ENCODE measurements at places on chromosomes 4 and X.

- DNase-seq, result no peak
Observed at GRCh38 chrX:23575281-23575680, 92.0 kb upstream of the PRDX4 start.

DNA sequence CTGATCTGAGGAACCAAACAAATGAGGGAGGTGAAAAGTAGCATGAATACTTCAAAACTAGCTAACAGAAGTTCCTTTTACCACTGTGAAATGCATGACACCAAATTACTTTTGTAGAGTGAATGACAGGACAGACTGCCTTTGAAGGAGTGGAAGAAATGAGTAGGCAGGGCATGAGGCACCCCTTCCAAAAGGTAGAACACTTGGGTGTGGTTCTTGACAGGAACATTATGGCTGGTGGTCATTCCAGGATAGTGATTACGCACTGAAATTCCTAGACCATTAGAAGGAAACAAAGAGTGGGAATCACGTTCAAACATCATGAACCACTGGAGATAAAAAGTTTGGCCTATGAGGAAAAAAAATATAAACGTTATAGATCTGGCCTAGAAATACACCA is 4.9 kb downstream of the HUWE1 start:
- DNase-seq, result no peak

- DNase-seq, result no peak
Observed at GRCh38 chr4:1721666-1722550, 587 bp downstream of the TACC3 start.

- DNase-seq, result no peak
Observed at GRCh38 chrX:39308126-39308525, 506.9 kb downstream of the MID1IP1 start.

- no peak for DNase-seq
Observed at GRCh38 chr4:99848591-99849001, 32.0 kb downstream of the DAPP1 start.

- no peak for DNase-seq
Observed at GRCh38 chr4:176780995-176781738, 11.6 kb downstream of the VEGFC start.

DNA sequence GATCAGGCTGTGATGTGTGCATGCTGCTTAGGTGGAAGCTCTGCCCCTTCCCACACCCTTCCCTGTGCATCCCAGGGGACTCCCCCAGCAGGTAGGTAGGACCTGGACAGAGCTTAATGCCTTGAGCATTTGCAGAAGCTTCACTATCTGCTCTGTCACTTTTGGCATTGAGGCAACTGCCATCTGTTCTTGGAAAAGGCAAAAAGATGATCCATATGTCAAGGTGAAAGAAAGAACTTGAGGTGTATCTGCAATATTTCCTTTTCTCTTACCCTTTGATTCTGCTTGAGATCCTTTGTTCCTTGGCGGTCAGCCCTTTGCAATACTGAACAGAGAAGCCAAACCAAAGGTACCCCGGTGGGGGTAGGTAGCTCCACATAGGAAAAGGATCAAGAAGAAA is 37.1 kb upstream of the TBC1D9 start:
- no peak for DNase-seq

DNA sequence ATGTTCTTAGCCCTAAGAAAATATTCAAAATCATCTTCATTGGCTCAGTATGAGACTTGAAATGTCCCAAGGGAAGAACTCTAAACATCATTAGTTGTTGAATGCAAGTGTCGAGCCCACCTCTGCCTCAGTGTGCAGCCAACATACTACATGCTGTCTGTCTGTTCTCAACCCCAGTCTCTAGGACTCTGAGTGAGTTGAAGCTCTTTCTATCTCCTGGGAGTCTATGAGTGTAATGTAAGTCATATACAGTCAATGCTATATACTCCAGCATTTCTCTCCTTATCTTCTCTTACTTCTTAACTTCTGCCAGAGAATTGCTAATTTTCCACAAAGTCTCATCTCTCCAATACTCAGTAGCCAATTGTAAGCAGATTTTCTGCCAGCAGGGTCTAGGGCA is 61.3 kb downstream of the SPATA18 start:
- no peak for DNase-seq

DNA sequence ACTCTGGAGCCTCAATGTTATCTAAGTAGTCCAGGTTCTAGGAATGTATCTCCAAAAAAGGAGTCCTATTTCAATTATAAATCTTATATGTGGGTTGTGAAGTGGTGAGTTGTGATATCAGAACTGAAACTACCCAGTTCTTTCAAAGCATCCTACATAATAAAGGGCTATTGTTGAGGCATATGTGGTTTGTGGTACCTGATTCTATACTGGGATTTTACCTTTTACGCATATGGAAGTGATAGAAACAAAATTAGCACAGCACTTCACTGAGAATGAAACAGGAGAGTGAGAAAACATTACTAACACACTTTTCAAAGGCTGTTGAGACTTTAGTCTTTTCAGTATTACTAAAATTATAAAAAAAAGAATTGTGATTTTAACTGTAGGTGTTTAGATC is 417.7 kb upstream of the GALNT7 start:
- no peak for DNase-seq

DNA sequence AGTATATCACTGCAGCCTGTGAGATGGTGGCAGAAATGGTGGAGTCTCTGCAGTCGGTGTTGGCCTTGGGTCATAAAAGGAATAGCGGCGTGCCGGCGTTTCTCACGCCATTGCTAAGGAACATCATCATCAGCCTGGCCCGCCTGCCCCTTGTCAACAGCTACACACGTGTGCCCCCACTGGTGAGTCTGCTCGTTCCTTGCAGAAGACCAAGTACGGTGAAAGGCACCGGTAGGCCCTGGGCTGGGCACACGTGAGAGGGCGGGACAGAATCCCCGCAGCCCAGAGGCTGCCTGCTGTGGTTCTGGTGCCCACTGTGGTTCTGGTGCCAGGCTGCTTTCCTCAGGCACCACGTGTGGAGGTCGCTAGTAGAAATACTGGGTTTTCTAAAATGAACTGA is 31.2 kb upstream of the MSANTD1 start:
- DNase-seq, result no peak

DNA sequence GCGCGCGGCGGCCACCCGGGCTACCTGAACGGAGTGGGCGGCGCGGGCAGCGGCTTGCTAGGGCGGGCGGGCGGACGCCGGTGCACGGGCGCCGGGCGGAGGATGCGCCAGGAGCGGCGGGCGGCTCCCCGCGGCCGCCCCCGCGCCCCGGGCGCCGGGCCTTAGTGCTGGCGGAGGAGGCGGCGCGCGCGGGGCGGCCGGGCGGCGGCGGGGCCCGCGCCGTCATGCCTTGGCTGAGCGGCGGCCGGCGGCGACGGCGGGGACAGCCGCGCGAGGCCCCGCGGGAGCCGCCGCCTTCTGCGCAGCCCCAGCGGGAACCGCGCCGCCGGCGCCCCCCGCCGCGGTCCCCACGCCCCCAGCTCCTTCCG is 48.2 kb downstream of the CLDN34 start:
- DNase-seq, result no peak

DNA sequence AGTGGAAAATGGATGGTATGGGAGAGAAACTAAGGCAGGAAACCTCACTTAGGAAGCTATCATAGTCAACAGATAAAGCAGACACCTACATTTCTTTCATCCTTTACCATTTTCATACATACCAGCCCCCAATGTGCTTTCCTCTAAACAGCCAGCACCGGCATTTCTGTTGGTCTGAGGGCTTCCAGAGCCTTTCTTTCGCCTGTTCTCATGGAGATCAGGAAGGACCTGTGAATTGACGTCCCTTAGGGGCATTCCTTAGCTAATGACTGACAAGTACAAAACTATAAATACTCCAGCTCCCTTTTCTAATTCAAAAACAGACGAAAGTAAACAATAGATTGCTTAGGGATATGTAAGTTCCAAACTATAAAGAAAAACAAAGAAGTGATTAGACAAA is 215.5 kb upstream of the CNKSR2 start:
- no peak for DNase-seq

- DNase-seq, result no peak
Observed at GRCh38 chr4:75432683-75433082, 81.5 kb downstream of the RCHY1 start.

- DNase-seq, result no peak
Observed at GRCh38 chrX:115174548-115174947, 14.7 kb upstream of the RBMXL3 start.

DNA sequence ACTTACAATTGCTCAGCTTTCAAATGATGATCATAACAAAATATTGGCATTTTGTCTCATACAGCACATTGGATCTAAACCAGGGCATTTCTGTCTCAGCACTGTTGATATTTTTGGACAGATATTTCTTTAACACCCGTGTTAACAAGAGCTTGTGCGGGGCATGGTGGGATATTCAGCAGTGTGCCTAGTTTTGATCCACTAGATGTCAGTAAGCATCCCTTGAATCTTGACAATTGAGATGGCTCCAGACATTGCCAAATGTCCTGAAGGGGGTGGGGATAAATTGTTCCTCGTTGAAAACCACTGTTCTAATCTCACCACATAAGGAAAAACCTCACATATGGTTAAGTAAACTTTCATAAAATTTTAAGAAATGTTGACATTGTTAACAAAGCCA is 806.3 kb downstream of the STIM2 start:
- no peak for DNase-seq

DNA sequence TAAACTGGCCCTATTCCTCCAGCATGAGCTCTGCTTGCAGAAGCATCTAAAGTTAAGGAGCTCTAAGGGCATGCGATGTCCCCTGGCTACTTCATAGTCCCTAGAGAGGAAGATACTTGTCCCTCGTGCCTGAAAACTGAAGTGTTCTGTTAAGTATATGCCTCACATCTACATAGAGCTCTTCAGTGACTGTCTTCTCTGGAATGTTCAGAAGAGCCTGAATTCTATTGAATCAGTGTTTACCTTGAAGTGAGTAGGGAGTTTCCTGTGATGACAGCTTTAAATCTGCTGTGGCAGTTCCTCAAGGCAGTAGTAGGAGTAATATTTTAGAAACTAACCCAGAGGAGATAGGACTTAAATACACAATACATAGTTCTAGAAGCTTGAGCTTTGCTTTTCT is 111.2 kb downstream of the ZNF518B start:
- no peak for DNase-seq

DNA sequence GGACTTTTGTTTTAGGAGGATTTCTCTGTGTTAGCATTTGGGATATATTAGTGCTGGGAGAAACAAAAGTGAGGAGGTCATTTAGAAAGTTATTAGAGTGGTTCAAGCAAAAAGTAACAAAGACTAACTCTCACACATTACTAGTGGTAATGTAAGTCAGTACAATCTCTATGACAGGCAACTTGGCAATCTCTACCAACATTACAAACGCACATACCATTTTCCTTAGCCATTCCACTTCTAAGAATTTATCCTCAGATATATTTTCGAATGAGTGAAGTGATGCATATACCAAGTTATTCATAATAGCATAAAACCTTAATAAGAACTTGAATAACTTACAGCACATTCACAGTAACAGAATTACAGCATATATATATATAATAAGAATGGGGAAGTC is 146.2 kb downstream of the PRSS12 start:
- DNase-seq, result no peak

- DNase-seq, result no peak
Observed at GRCh38 chr4:133910165-133910564, 291.4 kb downstream of the PABPC4L start.

GRCh38 chr4:105755375-105755774 is 46.8 kb downstream of the GSTCD start:
- DNase-seq, result no peak

- DNase-seq, result no peak
Observed at GRCh38 chr4:184851200-184851541, 25.4 kb upstream of the ACSL1 start.

DNA sequence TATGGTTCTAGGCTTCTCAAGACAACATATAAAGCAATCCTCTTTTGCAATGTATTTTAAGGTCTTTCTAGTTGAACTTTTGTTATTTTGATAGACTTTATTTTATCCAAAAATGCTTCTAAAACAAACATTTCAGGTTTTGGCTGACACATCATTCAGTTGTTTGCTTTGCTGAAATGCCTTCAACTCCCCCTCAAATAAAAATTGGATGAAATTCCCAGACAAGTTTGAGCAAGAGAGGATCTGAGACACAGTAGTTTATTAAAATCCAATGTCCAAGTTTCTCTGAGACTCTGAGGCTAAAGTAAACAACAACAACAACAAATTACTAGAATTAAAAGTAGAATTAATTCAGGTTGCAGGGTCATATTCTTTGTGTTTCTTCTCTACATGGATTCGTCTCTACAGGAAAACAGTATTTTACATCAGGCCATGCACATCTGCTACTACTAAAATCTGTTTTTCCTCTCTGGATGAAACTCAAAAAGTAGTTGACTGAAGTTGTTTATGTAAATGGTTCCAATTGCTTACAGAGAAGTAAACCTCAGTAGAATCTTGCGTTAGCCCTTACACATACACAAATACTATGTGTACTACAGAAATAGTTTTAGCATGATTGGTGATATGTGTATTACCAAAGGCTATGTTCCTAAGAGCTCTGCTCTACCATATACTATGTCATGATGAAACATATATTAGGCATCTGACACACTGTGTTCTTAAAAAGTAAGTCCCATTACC is 64.9 kb downstream of the PRSS12 start:
- DNase-seq, result no peak

GRCh38 chr4:4922441-4922840 is 63.0 kb downstream of the MSX1 start:
- no peak for DNase-seq

- no peak for DNase-seq
Observed at GRCh38 chrX:15606136-15606535, 5.4 kb upstream of the ACE2 start.

DNA sequence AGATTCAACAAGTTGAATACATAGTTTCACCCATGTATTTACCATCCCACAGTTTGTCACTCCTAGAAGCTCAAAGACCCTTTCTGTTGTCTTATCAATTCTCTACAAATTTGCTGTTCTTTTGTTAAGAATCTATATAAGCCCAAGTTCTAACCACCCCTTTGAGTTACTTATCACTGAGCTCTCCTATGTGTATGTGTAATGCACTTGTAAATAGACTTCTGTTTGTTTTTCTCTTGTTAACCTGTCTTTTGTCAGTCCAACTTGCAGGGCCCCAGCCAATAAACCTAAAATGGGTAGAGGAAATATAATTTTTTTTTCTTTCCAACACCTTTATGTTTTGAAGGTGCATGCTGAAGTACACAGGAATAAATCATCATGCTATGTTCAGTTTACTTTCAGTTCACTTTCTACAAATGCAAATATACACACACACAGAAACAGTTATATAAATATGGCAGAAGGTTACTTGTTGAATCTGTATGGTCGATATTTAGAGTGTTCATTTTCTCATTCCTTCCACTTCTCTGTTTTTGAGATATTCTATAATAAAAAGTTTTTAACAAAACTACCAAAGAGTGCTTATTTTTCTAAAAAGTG is 22.3 kb upstream of the CLOCK start:
- DNase-seq, result no peak

GRCh38 chr4:70701271-70701670 is 12.9 kb downstream of the UTP3 start:
- no peak for DNase-seq

DNA sequence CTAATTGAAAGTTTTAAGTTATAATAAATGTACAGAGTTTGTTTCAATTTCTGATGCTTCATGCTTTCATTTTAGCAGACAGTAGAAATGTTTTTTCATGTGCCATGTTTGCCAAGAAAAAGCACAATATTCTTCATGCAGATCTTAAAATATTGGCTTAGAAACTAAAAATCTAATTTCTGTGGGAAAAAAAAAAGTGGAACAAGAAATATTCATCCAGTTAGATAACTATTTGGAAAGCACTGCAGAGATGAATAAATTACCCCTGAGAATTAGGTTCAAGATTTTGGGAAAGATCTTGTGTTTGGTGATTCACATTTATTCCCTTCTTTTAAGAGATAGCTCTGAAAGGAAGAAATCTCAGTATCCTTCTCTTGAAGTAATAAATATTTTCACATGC is 912.5 kb downstream of the C4orf33 start:
- no peak for DNase-seq

GRCh38 chr4:137627739-137628460 is 95.6 kb upstream of the PCDH18 start:
- DNase-seq, result no peak
